NCI-H2081 (cell line): ENCODE measurements at places on chromosomes 3 and 15.

DNA sequence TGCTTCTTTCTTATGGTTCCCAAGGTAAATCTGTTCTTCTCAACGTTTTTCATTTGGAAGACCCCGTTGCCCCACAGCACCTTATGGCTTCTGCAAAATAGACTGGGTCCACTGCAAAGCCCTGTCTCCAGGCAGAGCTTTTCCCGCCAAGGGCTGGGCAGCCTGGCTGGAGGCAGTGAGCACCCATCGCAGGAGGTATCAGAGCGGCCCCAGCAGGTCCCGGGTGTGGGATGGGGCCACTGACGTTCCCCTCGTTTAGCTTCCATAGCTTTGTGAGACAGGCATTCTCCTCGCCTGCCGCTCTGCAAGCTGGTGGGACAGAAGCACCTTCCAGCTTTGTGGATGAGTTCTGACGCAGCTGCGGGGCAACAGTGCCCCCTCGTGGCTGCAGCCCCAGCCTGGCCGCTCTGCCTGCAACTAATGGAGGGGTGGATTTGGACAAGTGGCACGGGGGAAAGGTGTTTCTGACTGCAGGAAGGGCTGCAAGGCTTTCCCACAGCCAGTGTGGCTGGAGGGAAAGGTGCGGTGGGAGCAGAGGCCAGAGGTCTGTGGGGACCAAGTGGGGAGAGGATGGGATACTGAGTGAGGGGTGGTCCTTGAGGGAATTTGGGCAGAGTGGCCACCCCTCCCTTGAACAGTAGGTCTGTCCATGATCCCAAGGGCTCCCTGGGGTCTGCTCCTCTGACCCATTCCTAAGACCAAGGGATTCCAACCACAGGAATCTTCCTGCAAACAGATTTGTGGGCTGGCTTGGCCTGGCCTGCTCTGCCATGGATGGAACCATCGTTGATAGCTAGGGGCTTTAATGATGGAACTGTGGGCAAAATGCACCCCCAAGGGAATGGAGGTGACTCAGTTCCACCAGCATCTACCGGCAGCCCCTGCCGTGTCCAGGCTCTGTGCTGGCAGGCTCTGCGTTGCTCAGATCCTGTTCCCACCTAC, 99.4 kb downstream of the FBLN2 start:
- DNase-seq: peak; percentile 56

DNA sequence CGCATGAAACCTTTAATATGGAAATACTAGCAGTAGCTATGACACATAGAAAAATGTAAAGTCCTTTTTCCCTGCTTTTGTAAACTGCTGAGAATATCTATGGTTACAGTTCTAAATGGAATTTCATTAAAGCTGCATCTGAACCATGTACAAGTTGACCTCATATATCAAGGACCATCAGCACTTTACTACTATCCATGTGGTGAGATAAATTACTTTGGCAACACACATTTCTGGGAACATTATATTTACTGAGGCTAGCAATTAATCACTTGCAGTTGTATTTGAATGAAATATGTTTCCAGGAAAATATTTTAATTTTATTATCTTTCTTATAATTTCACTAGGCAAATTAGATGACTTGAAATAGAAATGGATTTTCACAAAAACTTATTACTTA, 545.5 kb downstream of the NAALADL2 start:
- no peak for DNase-seq

- no peak for DNase-seq
Observed at GRCh38 chr15:80831606-80832224, 52.5 kb downstream of the CEMIP start.

- no peak for DNase-seq
Observed at GRCh38 chr15:67358812-67359211, 104.2 kb downstream of the IQCH start.

GRCh38 chr3:65582012-65582717, 456.6 kb downstream of the MAGI1 start:
- no peak for DNase-seq

- no peak for DNase-seq
Observed at GRCh38 chr3:190616637-190617036, 102.8 kb downstream of the IL1RAP start.
